Right ventricle myocardium inferior (tissue), 1 donor: ENCODE measurements at places on chromosomes 12 and 14.

DNA sequence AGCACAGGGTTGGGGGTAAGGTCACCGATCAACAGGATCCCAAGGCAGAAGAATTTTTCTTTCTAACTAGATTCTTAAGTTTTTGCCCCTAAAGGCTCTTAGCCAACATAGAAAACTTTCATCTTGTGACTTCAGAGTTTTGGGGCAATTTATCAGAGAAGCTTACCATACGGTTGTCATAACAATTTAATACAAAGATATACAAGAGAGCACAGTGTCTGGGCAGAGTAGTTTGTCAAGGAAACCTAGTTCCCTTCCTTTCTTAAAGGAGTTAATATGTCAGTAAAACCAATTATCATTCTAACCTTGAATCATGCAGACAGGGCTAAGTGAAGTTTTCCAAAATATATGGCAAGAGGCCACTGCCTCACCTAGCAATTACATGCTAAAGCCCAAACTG lies 18.4 kb downstream of the NR2C1 start:
- no peak for DNase-seq

- no peak for DNase-seq
These were observed 137.6 kb upstream of the TMTC1 start for GRCh38 chr12:29921307-29921706.

DNA sequence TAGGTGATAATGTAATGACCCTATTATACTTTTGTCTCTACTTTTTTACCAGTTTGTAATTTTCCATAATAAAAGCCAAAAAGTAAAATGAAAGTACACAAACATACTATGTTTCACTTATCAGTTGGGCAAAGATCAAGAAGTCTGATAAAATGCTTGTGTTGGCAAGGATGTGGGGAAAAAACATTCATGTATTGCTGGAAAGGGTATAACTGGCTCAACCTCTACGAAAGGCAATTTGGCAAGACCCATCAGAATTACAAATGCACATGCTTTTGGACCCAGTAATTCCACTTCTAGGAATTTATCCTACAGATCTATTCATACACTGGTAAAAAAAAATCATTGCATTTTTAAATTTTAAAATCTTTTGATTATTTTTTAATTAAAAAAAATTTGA lies 68.0 kb downstream of the SPTB start:
- DNase-seq, result no peak

DNA sequence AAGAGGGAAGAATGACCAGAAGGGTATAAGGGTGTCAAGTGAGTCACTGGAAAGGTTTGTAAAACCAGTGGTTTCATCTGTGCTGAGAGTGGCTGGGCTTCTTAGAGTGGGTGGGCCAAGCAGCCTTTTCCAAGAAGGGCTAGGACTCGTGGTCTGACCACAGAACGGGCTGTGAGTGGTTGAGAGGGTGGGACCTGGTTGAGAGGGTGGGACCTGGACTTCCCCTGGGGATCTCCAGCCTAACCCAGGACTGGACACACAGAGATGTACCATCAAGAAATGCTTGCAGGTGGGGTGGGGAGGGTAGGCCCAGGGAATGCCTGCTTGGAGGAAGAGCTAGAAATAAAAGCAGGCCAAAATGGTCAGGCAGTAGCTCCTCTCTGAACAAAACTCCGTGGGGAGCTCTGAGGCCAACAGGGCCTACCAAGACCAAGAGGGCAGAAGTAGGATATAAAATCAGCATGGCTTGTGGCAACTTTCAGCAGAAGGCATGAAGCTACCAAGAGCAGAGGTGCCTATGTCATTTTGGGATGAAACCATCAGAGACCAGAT lies 140.5 kb downstream of the FOXN3 start:
- DNase-seq, result no peak

GRCh38 chr12:80677994-80678393 lies 29.4 kb upstream of the MYF6 start:
- DNase-seq, result no peak

DNA sequence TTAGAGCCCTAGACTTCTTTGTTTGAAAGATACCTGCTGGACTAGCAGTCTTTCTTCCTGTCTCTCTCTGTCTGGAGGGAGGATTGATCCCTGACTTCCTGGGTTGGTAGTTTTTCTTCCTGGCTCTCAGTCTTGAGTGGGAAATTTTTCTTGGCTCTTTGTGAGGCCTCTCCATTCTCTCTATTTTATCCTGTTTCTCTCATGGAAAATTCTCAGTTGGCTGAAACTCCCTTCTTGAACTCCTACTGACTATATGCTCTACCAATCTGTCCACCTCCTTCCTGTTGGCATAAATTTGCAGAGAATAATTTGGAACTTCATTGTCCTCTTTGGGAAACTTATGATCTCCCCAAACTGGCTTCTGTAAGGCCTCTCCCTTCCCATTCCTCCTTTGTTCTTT lies 24.1 kb upstream of the MUCL1 start:
- DNase-seq, result no peak

- DNase-seq, result no peak
These were observed 18.3 kb downstream of the TRIP11 start for GRCh38 chr14:92021523-92021922.

DNA sequence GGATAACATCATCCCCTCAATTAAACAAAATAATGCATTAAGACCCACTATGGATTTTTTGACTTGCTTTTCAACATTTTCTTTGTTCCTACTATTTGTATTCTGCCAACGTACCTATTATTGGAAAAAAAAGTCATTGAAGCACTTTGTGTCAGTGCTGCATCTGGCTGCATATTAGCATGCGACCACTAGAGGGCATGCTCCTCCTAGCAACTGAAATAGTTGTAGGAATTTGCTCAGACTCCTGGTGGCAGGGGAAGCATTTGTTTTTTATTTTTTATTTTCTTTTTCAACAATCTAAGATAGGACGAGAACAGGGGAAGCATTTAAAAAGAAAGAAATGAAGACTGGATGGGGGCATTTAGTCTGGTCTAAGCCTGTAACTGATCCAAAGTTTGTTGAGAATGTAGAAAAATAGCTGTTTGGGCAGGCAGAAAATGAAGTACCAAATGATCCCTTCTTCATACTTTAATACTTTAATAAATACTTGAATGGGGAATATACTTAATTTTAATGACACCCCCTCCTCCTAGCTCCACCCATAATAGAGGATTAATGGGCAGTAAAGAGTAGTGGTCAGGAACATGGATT lies 14.5 kb upstream of the CLEC4A start:
- no peak for DNase-seq

- DNase-seq, result no peak
These were observed 121.5 kb downstream of the ADGRD1 start for GRCh38 chr12:131075194-131075593.

GRCh38 chr14:73333031-73333430 lies 95.7 kb downstream of the PAPLN start:
- DNase-seq, result no peak

GRCh38 chr12:72937486-72937885 lies 665.3 kb downstream of the TRHDE start:
- DNase-seq, result no peak

DNA sequence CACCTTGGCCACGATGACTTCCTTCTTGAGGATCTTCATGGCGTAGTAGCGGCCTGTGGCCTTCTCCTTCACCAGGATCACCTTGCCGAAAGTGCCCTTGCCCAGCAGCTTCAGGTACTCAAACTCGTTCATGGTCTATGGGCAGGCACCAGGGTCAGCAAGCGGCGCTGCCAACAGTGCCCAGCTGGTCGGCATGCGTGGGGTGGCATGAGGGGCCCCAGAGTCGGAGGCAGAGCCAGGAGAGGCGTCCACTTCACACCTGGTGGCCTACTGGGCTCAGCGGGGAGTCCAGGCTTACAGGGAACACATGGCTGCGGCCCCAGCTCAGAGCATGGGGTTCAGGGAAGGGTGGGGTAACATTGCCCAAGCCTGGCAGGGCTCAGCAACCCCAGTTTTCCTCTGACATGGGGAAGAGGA lies 20.5 kb downstream of the AKT1 start:
- no peak for DNase-seq

DNA sequence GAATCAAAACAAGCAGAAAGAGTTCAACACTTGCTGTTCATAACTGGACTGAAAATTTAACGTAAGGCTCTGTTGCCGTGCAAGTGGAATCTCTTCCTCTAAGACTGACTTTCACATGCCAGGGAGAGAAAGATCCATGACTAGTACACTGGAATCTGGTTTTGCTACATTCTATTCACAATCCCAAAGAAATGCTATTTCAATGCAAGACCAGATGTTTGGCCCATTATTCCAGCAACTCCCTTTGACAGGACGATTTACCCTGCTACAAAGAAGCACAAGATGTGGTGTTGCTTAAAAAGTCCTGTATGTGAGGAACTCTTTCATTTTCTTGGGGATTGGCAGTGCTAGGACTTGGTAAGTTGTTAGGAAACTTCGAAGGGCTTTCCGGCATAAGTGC lies 17.4 kb downstream of the RFC5 start:
- DNase-seq, result no peak

DNA sequence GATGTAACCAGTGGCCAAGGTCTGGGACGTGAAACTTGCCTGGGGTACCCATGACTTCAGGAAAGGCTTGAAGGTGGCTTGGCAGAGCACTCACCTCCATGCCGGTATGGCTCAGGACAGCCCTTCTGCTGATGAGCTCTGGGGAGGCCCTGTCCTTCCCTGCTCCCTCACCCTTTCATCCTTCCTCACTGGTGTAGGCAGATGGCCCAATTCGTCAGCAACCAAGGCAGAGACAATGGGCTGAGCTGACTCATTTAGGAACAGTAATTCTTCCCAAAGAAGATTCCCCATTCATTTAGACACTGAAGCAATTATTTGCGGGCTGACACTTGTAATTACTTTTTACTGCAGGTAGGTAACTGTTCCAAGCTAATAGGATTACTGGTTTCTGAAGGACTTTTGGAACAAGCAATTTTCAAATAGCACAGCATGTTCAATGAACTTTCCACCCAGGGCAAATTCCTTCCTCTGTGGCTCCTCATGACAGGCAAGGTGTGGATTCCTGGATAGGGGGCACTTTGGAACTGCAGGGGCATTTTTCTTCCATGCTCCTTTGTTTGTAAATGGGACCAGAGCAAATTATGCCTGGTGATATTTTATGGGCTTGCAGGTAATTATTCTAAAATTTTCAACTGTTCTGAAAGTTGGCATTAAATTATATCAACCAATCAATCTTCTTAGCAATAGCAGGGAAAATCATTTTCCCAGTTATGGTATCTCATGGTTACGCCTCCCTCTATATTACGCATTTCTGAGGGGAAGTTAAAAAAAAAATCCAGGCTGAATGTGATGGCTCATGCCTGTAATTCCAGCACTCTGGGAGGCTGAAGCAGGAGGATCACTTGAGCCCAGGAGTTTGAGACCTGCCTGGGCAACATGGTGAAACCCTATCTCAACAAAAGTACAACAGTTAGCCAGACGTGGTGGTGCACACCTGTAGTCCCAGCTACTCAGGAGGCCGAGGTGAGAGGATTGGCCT lies 24.1 kb upstream of the NRDE2 start:
- no peak for DNase-seq

DNA sequence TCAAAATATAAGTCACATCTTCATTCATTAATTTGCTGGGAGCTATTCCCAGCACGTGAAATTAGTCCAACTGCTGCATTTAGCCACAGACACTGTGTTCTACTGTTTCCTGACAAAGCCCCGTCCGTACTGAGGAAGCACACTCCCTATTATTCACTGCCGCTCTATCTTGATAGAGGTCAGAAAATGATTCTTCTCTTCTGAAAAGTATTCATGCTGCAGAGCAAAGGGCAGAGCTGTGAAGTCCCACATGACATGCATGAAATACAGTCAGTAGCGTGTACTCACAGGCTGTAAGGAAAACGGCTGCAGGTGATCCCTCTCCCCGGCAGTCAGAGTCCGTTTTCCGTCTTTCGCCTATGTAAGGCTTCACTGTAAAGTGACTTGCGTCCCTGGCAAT lies 302.5 kb upstream of the FKBP4 start:
- DNase-seq, result no peak
